ENCODE measurements at places on chromosomes 3 and 15. TPM values are rescaled to one million over a fixed set of nuclear protein-coding genes. Genes with fewer than 3 reads are reported as not detected.

DNA sequence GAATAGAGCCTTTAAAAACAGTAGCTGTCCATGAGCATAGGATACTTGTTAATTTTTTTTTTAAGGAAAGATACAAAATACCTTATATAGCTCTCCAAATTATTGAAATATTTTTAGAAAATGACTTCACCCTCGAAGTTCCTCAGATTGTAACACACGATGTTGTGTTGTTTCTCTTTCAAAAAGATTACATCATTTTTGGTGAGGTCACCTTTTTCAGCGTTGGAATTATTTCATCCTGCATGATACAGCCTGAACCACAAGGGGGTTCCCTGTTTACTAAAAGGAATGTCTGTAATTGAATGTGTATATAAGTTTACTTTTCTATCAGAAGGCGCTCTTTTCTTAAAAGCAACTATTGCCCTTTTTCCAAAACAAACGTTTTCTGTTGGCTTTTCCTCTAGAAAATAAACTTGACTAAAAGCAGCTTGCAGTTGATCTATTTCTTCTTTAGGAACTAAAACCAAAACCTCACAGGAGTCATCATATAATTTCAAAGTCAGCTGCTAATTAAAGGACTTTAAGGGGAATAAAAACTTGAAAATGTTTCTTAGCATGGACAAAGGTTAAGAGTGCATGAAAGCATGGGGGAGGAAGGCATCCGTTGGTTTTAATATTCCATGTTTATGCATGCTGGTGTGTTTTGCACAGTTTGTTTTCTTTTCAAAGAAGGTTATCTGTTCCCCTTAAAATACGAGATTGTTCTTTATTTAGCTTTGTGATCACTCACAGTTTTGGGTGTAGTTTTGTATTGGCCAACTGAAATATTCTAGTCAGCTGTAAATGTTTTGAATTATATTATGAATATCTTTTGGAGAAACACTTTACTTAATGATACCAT lies 29.4 kb downstream of the LYSMD4 start:
- H3K27me3 ChIP-seq = no peaks in the 10 kb centered on the region
- no peak for DNase-seq
- H3K4me1 ChIP-seq = peaks cover 51% of the 10 kb centered on the region

DNA sequence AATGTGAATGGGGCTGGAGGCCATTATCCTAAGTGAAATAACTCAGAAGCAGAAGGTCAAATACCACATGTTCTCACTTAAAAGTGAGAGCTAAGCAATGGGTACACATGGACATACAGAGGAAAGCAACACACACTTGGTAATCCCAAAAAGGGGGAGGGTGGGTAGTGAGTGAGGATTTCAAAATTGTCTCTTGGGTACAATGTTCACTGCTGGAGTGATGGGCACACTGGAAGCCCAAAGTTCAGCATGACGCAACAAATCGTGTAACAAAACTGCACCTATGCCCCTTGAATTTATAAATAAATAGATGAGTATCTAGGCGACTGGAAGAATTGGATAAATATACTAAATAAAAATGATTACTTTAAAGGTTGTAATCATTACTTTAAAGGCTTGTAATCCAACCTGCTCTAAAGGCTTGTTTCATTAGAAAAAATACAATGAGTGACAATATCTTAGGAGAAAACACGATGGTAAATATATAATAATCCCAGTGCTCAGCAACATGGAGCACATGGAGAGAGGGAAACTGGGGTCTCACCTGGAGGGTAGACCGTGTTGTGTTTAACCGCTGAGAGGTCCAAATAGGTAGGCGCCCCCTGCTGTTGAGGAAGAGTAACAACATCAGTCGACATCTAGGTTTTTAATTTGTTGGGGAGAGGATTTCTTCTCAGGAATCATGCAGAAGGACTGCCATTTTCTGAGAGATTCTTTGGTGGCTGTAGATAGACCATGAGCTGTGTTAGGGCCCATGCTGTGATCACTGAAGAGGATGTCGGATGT lies 78.5 kb upstream of the ROBO1 start:
- no peaks in the 10 kb centered on the region for H3K27me3 ChIP-seq
- H3K36me3 ChIP-seq = no peaks in the 10 kb centered on the region
- no peak overlapping the region for H3K27ac ChIP-seq
- no peaks in the 10 kb centered on the region for H3K4me1 ChIP-seq

CCR8 gene
- total RNA-seq = not detected

NPAP1 gene
- total RNA-seq = not detected

TGM4 gene
- total RNA-seq = not detected

INO80 gene
- total RNA-seq = 38.2 TPM

GRCh38 chr3:172564499-172564898 lies 41.3 kb upstream of the TNFSF10 start:
- H3K27ac ChIP-seq = no peak overlapping the region
- no peaks in the 10 kb centered on the region for H3K4me1 ChIP-seq
- peaks cover 6% of the 10 kb centered on the region for H3K36me3 ChIP-seq
- DNase-seq = no peak
- H3K4me3 ChIP-seq = no peak overlapping the region

DNA sequence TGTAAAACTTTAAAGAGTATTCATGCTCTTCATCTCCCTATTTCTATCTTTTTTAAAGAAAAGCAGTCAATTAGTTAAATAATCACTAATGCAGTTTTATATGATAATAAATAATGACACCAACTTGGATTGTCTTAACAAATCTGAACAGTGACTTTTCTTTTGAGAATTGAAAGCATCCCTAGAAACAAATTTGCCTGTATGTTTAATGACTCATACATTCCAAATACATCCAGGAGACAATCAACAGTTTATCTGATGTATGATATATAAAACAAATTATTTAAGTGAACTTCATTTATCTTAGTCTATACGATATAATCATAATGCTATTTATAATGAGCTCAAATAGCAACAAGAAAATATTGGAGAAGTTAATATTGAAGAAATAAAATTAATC lies 78.0 kb downstream of the ALCAM start:
- no peaks in the 10 kb centered on the region for H3K4me1 ChIP-seq
- no peaks in the 10 kb centered on the region for H3K27me3 ChIP-seq

DNA sequence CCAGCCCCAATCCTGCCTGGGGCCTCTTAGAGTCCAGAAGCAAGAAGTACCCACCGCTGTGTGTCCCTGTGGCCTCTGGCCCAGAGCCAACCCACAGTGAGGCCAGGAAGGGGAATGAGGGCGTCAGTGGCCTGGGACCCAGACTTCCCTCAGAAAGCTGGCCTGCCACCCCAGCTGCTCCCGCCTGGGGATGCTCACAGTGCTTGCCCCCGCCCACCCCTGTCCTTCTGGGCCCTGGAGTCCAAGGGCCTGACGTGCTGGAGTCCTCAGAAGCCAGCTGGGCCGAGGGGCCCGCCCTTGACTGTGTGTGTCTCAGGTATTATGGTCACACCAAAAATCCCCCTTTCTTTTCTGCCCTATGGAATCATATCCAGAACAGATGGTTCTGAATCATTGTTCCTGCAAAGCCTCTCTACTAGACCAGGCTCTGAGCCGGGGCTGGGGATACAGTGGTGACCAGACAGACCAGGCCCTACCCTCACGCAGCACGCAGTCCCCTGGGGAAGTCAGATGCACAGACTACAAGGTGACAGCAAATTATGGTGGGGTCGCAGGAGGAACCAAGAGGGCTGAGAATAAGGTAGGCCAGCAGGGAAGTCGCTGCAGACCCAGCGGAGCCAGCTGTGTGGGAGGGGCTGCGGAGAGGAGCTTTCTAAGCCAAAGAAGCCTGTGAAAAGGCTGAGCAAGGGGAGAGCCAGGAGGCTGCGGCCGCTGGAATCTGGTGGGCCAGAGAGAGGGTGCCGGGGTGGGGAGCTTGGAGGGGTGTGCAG lies 99.1 kb downstream of the VGLL4 start:
- no peaks in the 10 kb centered on the region for H3K27me3 ChIP-seq
- H3K27ac ChIP-seq = no peak overlapping the region

GRCh38 chr15:66679657-66680108 lies 22.4 kb upstream of the SMAD6 start:
- peaks cover 9% of the 10 kb centered on the region for H3K36me3 ChIP-seq
- H3K27me3 ChIP-seq = no peaks in the 10 kb centered on the region
- no peak overlapping the region for H3K4me3 ChIP-seq
- no peak for DNase-seq

- H3K4me1 ChIP-seq = no peaks in the 10 kb centered on the region
- H3K27me3 ChIP-seq = peaks cover 14% of the 10 kb centered on the region
- no peak overlapping the region for H3K4me3 ChIP-seq
- no peak for DNase-seq
- H3K27ac ChIP-seq = no peak overlapping the region
Observed at GRCh38 chr3:128458746-128459460, 7.8 kb downstream of the DNAJB8 start.

GOLGA6L10 gene
- total RNA-seq = 4.7 TPM

GRCh38 chr3:99877031-99877579 lies 59.4 kb downstream of the CMSS1 start:
- peaks cover 5% of the 10 kb centered on the region for H3K4me1 ChIP-seq
- no peaks in the 10 kb centered on the region for H3K36me3 ChIP-seq
- no peak for DNase-seq
- H3K27ac ChIP-seq = no peak overlapping the region

DNA sequence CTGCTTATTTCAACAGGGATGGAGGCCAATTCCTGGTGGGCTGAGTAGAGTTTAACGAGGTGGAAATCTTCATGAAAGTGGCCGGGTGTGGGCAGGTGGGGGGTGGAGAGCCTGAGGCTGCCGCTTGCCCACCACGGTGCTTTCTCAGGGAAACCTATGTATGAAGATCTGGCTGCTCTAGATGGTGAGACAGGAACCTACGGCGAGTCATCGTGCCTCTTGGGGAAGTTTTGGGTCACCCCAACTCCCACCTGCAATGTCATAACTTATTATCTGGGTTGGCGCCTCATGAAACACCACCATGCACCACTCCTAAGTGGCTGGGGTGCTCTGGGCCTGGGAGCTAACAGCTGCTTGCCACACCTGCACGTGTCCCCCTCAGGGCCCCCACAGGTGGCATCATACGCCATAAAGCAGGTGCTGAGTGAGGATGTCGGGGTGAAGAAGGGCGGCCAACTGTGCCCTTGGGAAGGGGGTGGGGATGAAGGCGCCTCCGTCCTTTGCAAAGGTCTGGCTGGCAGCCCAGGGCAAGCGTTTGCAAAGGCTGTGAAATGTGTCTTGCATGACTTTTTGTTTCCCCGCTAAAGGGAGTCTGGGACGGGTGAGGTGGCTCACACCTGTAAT lies 27.9 kb upstream of the SNRPA1 start:
- DNase-seq = no peak
- H3K4me1 ChIP-seq = peaks cover 13% of the 10 kb centered on the region
- H3K36me3 ChIP-seq = no peaks in the 10 kb centered on the region
- peaks cover 13% of the 10 kb centered on the region for H3K27me3 ChIP-seq
- no peak overlapping the region for H3K4me3 ChIP-seq
- no peak overlapping the region for H3K27ac ChIP-seq

- DNase-seq = no peak
- H3K27ac ChIP-seq = no peak overlapping the region
- H3K4me3 ChIP-seq = no peak overlapping the region
Observed at GRCh38 chr3:118628704-118629341, 405.8 kb downstream of the IGSF11 start.

MST1 gene
- 13.7 TPM for total RNA-seq

DNA sequence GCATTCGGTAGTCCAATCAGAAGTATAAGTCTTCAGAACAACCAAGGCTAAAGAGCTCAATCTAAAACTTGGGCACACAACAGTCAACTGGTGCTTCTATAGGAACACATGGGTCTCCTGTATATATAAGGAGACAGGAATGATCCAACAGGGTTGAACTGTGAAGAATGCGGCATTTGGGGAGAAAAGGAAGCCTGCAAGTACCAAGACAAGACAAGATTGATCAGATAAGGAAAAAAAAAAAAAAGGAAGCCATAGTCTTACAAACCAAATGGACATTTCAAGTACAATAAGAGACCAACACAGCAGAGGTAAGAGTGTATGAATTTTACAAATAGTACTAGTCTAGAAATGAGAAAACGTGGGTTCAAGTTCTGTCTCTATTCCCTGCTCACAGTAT lies 6.5 kb downstream of the CPEB1 start:
- H3K36me3 ChIP-seq = peaks cover 4% of the 10 kb centered on the region
- H3K4me1 ChIP-seq = no peaks in the 10 kb centered on the region
- peaks cover 23% of the 10 kb centered on the region for H3K27me3 ChIP-seq

GRCh38 chr3:184126006-184126405 lies 9.2 kb upstream of the EIF2B5 start:
- H3K27ac ChIP-seq = no peak overlapping the region
- no peaks in the 10 kb centered on the region for H3K36me3 ChIP-seq
- no peak for DNase-seq
- H3K4me1 ChIP-seq = no peaks in the 10 kb centered on the region

DNA sequence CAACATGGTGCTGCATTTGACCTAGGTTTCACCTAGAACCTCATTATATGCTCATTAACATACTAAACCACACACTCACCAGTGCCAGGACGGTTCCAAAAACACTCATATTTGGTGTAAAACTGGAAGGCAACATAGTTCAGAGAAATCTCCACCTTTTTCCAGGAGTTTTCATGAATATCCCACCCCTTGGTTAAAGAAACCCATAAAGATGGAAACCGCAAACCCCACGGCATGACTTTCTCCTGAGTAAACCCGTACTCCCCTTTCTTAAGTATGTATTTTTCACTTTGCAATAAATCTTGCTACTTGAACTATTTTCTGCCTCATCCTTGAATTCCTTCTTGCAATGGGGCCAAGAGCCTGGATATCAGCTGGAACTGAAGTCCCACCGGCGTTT lies 379.3 kb downstream of the MAGI1 start:
- H3K36me3 ChIP-seq = no peaks in the 10 kb centered on the region
- H3K27ac ChIP-seq = no peak overlapping the region
- no peaks in the 10 kb centered on the region for H3K27me3 ChIP-seq
- DNase-seq = no peak
- H3K4me1 ChIP-seq = no peaks in the 10 kb centered on the region

GABRR3 gene
- total RNA-seq = not detected

- H3K36me3 ChIP-seq = no peaks in the 10 kb centered on the region
- no peaks in the 10 kb centered on the region for H3K4me1 ChIP-seq
- no peak for DNase-seq
- H3K4me3 ChIP-seq = no peak overlapping the region
- H3K27me3 ChIP-seq = peaks cover 45% of the 10 kb centered on the region
Observed at GRCh38 chr15:71708741-71709140, 101.6 kb upstream of the NR2E3 start.

DNA sequence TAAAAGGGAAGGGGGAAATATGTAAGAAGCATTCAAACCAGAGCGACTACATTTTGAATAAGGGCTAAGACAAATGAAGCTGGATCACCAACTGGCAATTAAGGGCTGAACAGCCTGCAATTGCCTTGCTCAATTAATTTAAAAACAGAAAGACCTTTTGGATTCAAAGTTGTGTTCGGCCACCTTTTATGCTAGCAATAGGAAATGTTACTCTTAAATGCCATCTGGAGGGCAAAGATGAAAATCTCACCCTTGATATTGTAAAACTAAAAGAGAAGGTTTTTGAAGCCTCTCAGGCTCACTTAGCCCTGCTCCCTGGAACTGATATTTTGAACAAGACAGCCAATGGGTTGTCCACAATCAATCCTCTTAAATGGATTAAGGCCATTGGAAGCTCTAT lies 44.2 kb downstream of the ACAD9 start:
- H3K4me3 ChIP-seq = peak overlapping the region; percentile 73
- H3K36me3 ChIP-seq = peaks cover 13% of the 10 kb centered on the region
- no peak for DNase-seq
- H3K27ac ChIP-seq = peak overlapping the region; percentile 98
- no peaks in the 10 kb centered on the region for H3K27me3 ChIP-seq
- peaks cover 45% of the 10 kb centered on the region for H3K4me1 ChIP-seq

- no peak overlapping the region for H3K27ac ChIP-seq
- DNase-seq = no peak
- H3K27me3 ChIP-seq = peaks cover 4% of the 10 kb centered on the region
- no peak overlapping the region for H3K4me3 ChIP-seq
- no peaks in the 10 kb centered on the region for H3K36me3 ChIP-seq
Observed at GRCh38 chr15:89674526-89674925, 4.6 kb downstream of the PLIN1 start.

All from naive thymus-derived CD8-positive, alpha-beta T cell (primary cell).